Osteocyte (in vitro differentiated cells): ENCODE measurements at places on chromosomes 11 and 22. TPM values are rescaled to one million over a fixed set of nuclear protein-coding genes. Genes with fewer than 3 reads are reported as not detected.
A peak's percentile ranks its signal among the peaks of the same experiment; 100 is the strongest.

DNA sequence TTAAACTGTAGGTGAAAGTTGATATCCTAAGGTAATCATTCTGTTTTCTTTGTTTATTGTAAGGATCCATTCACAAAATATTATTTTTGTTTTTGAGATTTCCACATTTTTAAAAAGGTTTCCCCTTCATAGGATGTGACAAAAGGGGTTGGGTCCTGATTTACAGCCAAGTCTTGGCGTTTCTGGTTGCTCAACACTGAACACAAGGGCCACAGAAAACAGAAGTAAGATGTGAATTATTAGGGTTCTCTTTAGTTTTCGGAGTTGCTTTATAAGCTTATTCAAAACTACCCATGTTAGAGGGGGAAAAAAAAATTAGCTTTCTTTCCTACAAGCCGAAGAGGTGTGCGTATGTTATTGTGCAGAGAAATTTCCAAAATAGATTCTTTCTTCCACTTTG lies 30.0 kb upstream of the FLI1 start:
- no peak for DNase-seq
- no peak overlapping the region for H3K27ac ChIP-seq
- peaks cover 8% of the 10 kb centered on the region for H3K4me1 ChIP-seq
- no peaks in the 10 kb centered on the region for H3K36me3 ChIP-seq
- H3K4me3 ChIP-seq = no peak overlapping the region

DNA sequence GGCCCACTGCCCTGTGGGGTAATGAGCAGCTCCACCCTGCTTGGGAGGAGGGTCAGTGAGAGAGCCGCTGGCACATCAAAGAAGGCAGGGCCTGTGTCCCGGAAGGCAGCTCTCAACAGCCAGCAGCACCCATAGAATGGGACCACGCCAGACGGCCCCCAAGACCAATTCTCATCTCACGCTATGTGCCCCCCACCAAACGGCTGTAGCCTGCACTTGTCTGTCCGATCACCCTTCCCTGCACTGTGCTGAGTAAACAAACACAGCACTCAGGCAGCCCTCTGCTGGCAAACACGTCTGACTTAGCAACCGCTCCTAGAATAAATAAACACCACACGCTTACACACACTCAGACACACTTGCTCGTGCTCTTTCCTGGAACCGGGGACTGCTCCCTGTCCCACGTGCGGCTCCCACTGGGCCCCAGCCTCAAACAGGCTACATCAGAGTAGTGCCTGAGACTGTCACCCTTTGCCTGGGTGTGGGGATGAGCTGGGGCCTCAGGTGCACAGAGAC lies 53.2 kb upstream of the CDON start:
- peak overlapping the region; percentile 95 for H3K27ac ChIP-seq
- H3K4me3 ChIP-seq = no peak overlapping the region
- H3K27me3 ChIP-seq = peaks cover 6% of the 10 kb centered on the region
- H3K36me3 ChIP-seq = no peaks in the 10 kb centered on the region
- H3K4me1 ChIP-seq = peaks cover 55% of the 10 kb centered on the region

GRCh38 chr11:57491371-57492061 lies 24.0 kb downstream of the SLC43A1 start:
- DNase-seq = no peak
- H3K27ac ChIP-seq = no peak overlapping the region
- H3K27me3 ChIP-seq = no peaks in the 10 kb centered on the region
- peaks cover 6% of the 10 kb centered on the region for H3K36me3 ChIP-seq

GRCh38 chr22:24996420-24996952 lies 44.0 kb downstream of the KIAA1671 start:
- no peaks in the 10 kb centered on the region for H3K36me3 ChIP-seq
- H3K27ac ChIP-seq = no peak overlapping the region
- no peaks in the 10 kb centered on the region for H3K27me3 ChIP-seq
- peaks cover 36% of the 10 kb centered on the region for H3K4me1 ChIP-seq

- no peaks in the 10 kb centered on the region for H3K27me3 ChIP-seq
- DNase-seq = no peak
- H3K4me3 ChIP-seq = no peak overlapping the region
- H3K4me1 ChIP-seq = no peaks in the 10 kb centered on the region
Measured at GRCh38 chr11:21511835-21512440, 680.9 kb upstream of the ANO5 start.

- no peak for DNase-seq
- H3K27ac ChIP-seq = peak overlapping the region; percentile 7
- H3K36me3 ChIP-seq = peaks cover 23% of the 10 kb centered on the region
- no peaks in the 10 kb centered on the region for H3K27me3 ChIP-seq
Measured at GRCh38 chr22:38751422-38752346, 4.1 kb downstream of the SUN2 start.

DNA sequence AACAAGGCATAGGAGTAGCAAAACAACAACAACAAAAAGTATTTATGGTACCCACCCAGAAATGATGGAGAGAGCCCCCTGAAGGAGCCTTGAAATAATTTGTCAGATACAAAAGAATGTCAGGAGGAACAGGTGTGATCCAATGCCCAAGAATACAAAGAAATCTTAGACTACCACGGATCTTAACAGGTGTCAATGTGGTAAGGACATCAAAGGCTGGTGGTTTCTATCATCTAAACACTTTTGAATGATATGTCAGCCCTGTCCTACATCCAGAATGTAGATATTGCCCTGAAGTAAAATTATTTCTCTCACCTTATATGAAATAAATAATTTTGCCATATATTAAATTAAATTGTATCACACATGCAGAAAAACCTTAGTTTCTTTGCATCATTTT lies 386.4 kb upstream of the ANO5 start:
- H3K27ac ChIP-seq = no peak overlapping the region
- H3K36me3 ChIP-seq = no peaks in the 10 kb centered on the region
- no peaks in the 10 kb centered on the region for H3K27me3 ChIP-seq
- DNase-seq = no peak
- H3K4me3 ChIP-seq = no peak overlapping the region
- no peaks in the 10 kb centered on the region for H3K4me1 ChIP-seq

DNA sequence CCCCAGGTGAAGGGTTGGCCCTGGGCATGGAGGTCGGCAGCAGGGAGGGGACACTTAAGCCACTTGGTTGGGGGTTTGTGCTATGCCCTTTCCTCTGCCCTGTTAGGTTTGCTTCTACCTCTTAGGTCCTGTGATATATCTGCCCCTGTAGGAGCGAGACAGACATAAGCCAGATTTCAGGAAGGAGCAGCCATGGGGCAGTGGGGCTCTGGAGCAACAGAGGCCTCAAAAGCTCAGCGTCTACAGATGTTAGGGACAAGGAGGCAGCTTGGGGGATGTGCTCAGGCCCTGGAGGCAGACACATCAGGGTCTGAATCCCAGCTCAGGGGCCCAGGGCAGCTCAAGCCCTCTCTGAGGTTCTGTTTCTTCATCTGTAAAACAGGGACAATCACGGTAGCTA lies 27.2 kb upstream of the KCNQ1OT1 start:
- H3K36me3 ChIP-seq = no peaks in the 10 kb centered on the region
- peaks cover 6% of the 10 kb centered on the region for H3K4me1 ChIP-seq
- peaks cover 30% of the 10 kb centered on the region for H3K27me3 ChIP-seq
- DNase-seq = no peak
- no peak overlapping the region for H3K27ac ChIP-seq
- no peak overlapping the region for H3K4me3 ChIP-seq

GRCh38 chr11:87369888-87370287 lies 332.2 kb downstream of the TMEM135 start:
- no peak for DNase-seq
- no peak overlapping the region for H3K27ac ChIP-seq
- H3K36me3 ChIP-seq = no peaks in the 10 kb centered on the region
- no peaks in the 10 kb centered on the region for H3K4me1 ChIP-seq

- H3K36me3 ChIP-seq = no peaks in the 10 kb centered on the region
- H3K27me3 ChIP-seq = no peaks in the 10 kb centered on the region
- peaks cover 16% of the 10 kb centered on the region for H3K4me1 ChIP-seq
- H3K27ac ChIP-seq = no peak overlapping the region
Measured at GRCh38 chr22:50584106-50585096, 1.8 kb upstream of the CHKB start.

DNA sequence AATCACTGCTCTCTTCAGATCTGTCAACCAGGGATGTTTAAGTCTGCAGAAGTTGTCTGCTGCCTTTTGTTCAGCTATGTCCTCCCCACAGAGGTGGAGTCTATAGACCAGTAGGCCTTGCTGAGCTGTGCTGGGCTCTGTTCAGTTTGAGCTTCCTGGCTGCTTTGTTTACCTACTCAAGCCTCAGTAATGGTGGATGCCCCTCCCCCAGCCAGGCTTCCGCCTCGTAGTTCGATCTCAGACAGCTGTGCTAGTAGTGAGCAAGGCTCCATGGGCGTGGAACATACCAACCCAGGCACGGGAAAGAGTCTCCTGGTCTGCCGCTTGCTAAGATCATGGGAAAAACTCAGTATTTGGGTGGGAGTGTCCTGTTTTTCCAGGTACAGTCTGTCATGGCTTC lies 27.6 kb upstream of the CASP12 start:
- peaks cover 8% of the 10 kb centered on the region for H3K27me3 ChIP-seq
- H3K27ac ChIP-seq = no peak overlapping the region
- no peak overlapping the region for H3K4me3 ChIP-seq
- DNase-seq = no peak
- H3K36me3 ChIP-seq = peaks cover 4% of the 10 kb centered on the region

DNA sequence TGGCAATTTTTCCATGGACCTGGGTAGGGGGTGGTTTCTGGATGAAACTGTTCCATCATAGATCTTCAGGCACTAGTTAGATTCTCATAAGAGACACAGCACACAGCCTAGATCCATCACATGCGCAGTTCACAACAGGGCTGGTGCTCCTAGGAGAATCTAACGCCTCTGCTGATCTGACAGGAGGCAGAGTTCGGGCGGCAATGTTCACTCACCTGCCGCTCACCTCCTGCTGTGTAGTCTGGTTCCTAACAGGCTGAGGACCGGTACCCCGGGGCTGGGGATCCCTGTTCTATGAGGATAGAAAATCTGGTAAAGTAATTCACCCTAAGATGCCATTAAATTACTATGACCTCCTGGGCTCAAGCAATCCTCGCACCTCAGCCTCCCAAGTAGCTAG lies 318.0 kb downstream of the KIRREL3 start:
- no peak overlapping the region for H3K4me3 ChIP-seq
- H3K4me1 ChIP-seq = no peaks in the 10 kb centered on the region
- no peak overlapping the region for H3K27ac ChIP-seq
- DNase-seq = no peak
- no peaks in the 10 kb centered on the region for H3K36me3 ChIP-seq
- no peaks in the 10 kb centered on the region for H3K27me3 ChIP-seq

GRCh38 chr11:31110830-31111229 lies 258.7 kb downstream of the DCDC1 start:
- no peak overlapping the region for H3K4me3 ChIP-seq
- no peak for DNase-seq

- DNase-seq = no peak
- peaks cover 7% of the 10 kb centered on the region for H3K36me3 ChIP-seq
- H3K4me1 ChIP-seq = peaks cover 31% of the 10 kb centered on the region
- H3K27ac ChIP-seq = no peak overlapping the region
- no peak overlapping the region for H3K4me3 ChIP-seq
Measured at GRCh38 chr11:65591939-65592857, 3.4 kb downstream of the KCNK7 start.

DNA sequence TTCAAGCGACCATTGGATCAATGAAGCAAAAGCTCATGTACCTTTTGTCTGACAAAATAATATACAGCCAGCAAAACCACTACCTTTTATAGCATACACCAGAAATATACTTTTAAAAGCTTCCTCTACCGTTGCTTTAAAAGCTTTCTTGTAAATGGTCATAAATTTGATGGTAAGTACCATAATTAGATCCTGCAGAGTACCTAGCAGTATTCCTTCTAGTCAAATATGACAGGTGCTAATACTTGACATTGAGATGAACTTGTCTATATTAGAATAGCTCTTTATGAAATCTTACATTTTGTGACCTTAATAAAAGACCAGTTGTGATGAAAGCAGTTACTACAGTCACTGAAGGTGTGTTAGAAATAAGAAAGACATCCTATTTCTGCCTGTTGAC lies 340.5 kb upstream of the ANO3 start:
- no peak overlapping the region for H3K4me3 ChIP-seq
- H3K36me3 ChIP-seq = no peaks in the 10 kb centered on the region
- H3K27ac ChIP-seq = no peak overlapping the region
- H3K27me3 ChIP-seq = no peaks in the 10 kb centered on the region

DNA sequence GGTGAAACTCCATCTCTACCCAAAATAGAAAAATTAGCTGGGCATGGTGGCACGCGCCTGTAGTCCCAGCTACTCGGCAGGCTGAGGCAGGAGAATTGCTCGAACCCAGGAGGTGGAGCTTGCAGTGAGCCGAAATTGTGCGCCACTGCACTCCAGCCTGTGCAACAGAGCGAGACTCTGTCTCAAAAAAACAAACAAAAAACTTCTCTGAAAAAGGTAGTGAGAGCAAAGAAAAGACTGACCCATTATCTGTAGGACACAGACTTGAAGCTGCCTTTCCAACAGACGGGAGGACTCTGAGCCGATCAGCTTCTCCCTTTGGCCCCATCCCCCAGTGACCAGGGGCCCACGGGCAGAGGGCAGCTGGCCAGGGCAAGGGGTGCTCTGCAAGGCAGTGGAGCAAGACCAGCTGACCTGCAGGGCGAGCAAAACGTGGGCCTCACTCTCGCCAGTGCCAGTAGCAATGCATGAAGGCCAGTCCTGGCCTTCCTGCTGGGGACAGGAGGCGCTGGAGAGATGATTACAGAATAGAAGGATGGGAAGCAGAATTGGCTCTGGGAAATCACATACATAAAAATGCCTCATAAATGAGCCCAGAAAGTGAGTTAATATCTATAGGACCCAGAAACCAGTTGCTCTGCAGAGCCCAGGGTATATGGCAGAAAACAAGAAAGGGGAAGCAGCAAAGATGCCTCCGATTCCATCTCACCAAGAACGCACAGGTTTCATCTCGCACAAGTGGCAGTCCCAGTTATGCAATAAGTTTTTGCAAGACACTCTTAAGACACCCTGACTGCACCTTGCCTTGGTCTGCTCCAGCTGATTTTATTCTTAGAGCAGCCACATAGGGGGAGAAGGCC lies 2.8 kb downstream of the EHD1 start:
- H3K27ac ChIP-seq = peak overlapping the region; percentile 87
- H3K4me3 ChIP-seq = peak overlapping the region; percentile 92
- H3K36me3 ChIP-seq = peaks cover 11% of the 10 kb centered on the region

DNA sequence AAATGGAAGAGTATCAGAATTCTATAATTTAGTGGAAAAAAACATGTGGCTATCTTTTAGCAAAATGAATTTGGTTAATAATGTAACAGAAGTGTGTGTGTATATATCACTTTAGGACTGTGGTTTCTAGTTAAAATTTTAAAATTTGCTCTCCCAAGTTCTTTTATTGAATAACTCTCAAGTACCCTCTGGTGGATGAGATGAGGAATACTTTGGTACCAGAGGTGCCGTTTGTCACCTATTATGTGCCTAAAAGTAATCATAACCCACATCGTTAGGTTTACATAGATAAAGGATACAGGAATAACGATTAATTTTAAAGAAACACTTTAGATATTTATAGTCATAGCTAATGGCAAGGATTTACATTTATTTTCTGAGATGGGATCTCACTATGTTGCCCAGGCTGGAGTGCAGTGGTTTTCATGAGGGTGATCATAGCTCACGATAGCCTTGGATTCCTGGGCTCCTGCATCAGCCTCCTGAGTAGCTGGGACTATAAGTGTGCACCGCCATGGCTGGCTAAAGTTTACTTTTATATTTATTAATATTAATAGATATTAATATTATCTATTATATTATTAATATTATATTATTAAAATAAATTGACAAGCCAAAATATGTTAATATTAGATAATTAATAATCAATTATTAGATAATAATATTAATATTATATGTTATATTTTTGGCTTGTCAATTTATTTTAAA lies 66.7 kb upstream of the CAPRIN1 start:
- H3K4me3 ChIP-seq = no peak overlapping the region
- DNase-seq = no peak
- H3K27ac ChIP-seq = no peak overlapping the region
- no peaks in the 10 kb centered on the region for H3K4me1 ChIP-seq
- peaks cover 23% of the 10 kb centered on the region for H3K27me3 ChIP-seq

The CTSW gene
- not detected in 2 replicates for total RNA-seq

The CRYAB gene
- total RNA-seq = 35.5 and 42.3 TPM in 2 replicates

The UNC93B1 gene
- total RNA-seq = 26.0 and 29.3 TPM in 2 replicates

The SYT7 gene
- 0.10 and 0.11 TPM in 2 replicates for total RNA-seq
